Stimulated activated naive CD8-positive, alpha-beta T cell treated with anti-CD3 and anti-CD28 coated beads, Interleukin-15, Interleukin-2, amounts not matched to agents 100 U/mL and 50 U/mL, for 24 hours (primary cell): ENCODE measurements at places on chromosomes 12 and 14.

DNA sequence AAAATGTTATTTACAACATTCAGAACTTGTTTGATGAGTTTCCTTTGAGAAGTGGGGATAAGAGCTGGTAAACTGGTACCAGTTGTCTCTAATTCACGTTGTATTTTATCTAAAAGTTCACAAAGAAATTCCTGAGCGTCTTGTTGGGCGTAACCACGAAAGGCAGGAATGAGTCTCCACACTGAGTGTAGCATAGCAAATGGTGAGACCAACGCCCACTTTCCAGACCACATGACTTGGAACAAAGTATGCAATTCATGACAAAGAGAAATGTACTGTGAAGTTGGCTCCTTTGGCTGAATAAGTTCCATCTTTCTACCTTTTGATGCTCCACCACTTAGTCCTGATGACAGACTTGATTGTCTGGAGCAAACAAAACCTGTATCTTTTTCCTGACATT, 18.4 kb downstream of the USP44 start:
- DNase-seq = peak; percentile 30

- no peak for DNase-seq
These were observed 71.7 kb upstream of the PRICKLE1 start for GRCh38 chr12:42660968-42661937.

- DNase-seq = no peak
These were observed 136.6 kb downstream of the C12orf75 start for GRCh38 chr12:105466901-105467598.

DNA sequence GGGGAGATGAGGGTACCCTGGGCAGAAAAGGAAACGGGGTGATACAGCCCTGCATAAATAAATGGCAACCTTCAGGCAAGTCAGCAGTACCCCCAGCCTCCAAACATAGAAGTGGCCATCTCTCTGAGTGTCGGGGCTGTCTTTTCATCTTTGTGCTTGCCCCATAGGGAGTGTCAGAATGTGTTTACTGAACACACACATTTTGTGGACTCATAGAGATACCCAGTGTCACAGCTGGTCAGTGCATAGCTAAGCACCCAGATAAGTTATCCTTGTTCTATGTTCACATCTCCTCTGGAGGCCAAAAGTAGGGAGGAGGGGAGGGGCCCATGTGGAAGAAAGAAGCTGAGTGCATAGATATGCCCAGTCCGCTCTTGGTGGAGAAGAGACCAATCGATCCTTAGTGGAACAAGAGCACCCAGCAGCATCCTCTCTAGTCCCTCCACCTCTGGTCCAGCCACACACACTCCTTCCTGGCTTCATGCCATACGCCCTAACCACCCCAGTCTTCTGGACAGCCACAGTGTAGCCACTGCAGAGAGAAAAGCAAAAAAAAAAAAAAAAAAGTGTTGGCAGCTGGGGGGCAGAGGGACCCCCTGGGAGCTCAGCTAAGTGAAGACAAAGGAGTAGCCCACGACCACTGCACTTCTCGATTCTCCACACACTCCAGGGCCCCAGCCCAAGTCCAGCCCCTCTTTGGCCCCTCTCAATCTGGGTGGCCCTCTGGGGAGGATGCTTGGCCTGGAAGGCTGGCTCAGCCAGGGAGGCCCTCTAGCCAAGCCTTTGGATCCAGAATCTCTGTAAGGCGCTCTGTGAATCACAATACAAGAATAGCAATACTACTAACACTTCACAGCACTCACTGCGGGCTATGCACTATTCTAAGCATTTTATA, 2.6 kb downstream of the ITGA7 start:
- DNase-seq = no peak

GRCh38 chr12:30796891-30797371, 42.2 kb upstream of the CAPRIN2 start:
- no peak for DNase-seq

DNA sequence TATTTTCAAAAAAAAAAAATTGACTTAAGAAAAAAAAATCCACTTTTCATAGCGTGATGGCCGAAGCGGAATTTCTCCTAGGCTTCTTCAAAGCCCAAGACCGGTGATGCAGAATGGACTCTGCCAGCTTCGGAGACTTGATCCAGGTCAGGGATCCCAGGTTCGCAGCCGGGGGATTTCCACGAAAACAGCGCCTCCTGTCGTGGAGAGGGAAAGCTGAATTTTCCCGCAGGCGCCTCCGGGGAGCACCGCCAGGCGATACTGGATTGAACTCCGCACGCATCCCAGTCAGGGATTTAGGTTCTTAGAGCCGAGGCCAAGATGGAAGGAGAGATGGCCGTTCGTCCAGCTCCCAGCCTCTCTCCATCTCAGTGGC, 2.1 kb downstream of the TTC6 start:
- DNase-seq = no peak

DNA sequence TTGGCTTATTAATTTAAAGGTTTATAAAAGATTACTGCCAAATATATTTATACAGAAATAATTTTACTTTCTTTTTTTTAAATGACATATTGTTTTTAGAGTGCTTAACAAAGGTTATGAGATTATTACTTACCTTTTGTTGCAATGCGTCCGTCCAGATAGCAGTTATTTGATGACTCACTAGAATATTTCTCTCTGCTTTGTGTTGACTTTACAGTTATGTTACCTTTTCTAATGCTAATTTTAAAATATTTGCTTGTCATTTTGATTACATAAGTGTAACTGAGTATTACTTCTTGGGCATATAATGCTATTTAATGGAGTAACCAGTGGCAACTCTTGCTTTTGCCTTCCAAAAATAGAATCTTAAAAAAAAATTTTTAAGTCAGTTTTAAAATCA, 6.3 kb upstream of the PZP start:
- DNase-seq = no peak

GRCh38 chr12:79402606-79403005, 288.2 kb downstream of the PAWR start:
- no peak for DNase-seq

- no peak for DNase-seq
These were observed 116.1 kb upstream of the SLC35F4 start for GRCh38 chr14:57981817-57982560.

GRCh38 chr14:104931771-104932675, 7.3 kb downstream of the PLD4 start:
- DNase-seq = no peak

DNA sequence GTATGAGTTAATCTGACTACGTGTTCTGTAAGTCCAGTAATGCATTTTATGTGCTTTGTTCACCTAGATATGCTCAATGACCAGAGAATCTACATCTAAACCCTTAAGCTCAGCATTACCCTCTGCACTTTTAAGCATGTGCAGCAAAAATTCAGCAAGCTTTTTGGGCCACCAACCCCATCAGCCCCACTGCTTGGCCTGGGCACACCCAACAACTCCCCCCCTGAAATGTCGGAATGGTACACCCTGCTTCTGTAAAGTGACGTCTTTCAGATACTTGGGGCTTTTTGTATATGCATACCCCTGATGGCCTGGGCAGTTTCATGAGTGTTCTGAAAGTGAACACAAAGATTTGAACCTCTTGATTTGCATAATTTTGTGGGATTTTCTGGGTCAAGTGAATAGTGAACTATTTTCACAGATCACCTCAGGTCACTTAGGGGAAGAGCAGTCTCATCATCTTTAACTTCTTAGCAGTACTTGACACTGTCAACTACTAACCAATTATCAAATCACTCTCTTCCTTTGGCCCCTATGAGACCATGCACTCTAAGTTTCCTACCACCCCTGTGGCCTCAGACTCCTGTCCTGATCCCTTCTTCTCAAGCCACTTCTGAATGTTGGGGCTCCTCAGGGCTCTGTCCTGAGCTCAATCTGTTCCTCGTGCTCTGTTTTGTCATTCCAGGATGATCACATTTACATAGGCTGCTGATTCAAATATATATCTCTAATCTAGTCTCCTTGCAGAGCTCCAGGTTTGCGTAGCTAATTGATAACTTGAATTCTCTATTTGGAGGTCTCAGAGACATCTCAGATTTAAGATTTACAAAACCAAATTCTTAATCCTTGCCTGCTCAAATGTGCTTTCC, 36.3 kb upstream of the PPM1A start:
- no peak for DNase-seq

- no peak for DNase-seq
These were observed 11.6 kb upstream of the HAL start for GRCh38 chr12:96007729-96008128.

GRCh38 chr14:101395779-101396178, 165.5 kb upstream of the DIO3 start:
- no peak for DNase-seq

GRCh38 chr14:23539248-23540140, 12.1 kb downstream of the ZFHX2 start:
- no peak for DNase-seq

DNA sequence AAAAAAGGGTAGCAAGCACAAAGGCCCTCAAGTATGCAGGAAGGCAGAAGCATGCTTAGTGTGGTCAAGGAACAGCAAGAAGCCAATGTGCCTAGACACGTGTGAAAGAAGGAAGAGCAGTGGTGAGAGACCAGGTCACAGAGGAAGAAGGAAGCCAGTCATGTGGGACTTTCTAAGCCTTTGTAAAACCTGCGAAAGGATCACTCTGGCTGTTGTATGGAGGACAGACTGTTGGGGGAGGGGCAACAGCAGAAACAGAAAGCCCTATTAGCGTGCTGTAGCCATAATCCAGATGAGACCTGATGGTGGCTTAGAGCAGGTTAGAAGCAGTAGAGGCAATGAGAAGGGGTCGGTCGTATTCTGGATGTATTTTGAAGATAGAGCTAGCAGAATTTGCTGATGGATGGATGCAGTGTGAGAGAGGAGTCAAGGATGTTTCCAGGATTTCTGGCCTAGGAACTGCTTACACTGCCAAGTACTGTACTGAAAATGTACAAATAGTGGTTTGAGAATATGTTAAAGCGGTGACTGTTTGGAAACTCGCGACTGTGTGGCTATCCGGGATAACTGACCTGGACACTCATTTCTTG, 5.7 kb upstream of the MLF2 start:
- no peak for DNase-seq

- no peak for DNase-seq
These were observed 27.0 kb downstream of the P2RX7 start for GRCh38 chr12:121159467-121160307.

- DNase-seq = no peak
These were observed 77.3 kb upstream of the RPH3A start for GRCh38 chr12:112714166-112714710.

DNA sequence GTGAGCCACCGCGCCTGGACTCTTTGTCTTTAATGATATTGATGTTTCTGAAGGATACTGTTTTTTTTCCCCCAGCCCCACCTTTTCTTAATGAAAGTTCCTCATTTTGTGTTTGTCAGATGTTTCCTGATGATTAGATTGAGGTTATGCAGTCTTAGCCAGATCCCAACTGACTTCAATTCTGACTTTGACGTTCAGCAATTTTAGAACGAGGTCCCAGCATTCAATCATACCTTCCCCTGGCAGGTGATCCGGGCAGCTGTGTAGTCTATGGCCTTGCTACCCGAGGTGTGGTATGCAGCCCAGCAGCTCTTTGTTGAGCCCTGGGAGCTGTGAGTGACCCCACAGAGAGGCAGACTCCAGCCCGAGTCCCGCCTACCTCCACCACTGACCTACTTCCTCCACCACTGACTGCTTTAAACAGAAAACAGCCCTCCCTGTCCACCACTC, 82.7 kb downstream of the LGMN start:
- no peak for DNase-seq

- DNase-seq = no peak
These were observed 74.2 kb downstream of the NOC4L start for GRCh38 chr12:132218527-132218875.
